ENCODE measurements at places on chromosomes 13 and 19.

GRCh38 chr19:4414800-4415321 lies 12.4 kb downstream of the CHAF1A start:
- no peak for DNase-seq

DNA sequence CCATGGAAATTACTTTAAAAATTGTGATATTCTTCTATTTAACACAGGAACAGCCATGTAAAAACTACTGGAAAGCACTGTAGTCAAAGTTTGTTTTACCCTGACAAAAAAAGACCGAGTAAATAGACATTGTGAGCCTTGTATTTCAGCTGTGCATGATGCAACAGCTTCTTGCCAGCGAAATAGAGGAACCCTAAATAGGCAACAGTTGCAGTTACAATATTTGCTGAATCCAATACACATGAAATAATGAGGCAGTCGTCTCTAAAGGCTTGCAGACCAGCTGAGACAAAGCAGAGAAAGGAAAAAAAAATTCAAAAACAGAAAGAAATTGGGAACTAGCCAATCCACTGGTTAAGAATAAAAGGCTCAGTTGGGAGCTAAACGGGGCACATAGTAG lies 1001.1 kb downstream of the OLFM4 start:
- no peak for DNase-seq

GRCh38 chr19:10289167-10289835 lies 451 bp upstream of the ICAM5 start:
- no peak for DNase-seq

DNA sequence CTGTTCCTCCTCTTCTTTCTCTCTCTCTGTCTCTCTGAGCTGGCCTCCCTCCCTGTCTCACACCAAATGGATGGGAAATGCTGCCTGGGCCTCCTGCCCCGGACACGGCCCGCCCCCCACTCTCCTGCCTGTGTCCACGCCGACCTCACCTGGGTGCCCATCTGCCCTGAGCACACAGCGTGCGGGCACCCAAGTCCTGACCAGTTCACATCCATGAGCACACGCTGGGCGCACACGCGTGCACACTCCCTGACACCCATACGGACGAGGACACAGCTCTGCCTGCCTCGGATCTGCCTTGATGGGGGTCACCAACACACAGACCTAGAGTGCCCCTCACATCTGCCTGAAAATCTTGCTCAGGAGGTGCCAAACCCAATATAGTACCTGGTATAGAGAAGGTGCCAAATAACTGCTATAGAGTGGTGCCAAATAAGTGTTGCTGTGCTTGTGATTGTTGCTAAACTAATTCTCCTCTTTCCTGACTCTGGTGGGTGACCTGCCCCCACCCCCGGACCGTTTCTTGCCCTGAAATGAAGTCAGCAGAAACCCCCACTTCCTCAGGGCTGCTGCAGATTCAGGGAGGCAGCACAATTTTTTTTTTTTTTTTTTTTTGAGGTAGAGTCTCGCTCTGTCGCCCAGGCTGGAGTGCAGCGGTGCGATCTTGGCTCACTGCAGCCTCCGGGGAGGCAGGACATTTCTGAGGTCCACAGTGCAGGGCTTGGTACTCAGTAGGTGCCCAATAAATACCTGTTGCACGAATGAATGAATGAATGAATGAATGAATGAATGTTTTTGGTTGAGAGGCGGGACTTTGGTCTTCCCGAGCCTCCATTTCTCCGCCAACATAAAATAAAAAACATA lies 4.6 kb downstream of the NFIC start:
- no peak for DNase-seq

DNA sequence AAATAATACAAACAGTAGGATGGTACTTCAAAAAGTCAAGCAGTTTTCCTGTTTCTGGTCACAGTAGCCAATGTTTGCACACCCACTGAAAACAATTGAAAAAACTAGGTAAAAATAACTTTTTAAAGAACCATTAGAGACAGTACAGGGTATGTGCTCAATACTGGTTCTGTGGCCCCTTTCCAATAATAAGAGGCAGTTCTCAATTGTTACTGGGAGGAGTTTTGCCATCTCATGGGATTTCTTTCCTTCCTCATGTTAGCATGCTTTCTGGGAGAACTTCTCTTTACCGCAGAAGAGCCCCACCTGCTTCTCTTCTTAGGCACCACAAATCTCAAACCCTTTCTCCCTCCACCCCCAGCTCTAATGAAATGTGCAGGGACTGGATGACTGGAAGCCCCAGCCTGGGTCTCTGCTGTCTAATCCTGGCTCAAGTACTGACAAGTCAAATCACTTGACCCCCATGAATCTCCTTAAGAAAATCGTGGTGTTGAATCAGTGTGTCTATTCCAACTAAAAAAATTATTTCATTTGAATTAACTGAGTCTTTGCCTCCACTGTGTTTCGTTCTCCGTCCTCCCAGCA lies 14.6 kb downstream of the METTL21C start:
- no peak for DNase-seq

- DNase-seq: no peak
Measured at GRCh38 chr13:106628936-106629659, 61.2 kb upstream of the ARGLU1 start.

DNA sequence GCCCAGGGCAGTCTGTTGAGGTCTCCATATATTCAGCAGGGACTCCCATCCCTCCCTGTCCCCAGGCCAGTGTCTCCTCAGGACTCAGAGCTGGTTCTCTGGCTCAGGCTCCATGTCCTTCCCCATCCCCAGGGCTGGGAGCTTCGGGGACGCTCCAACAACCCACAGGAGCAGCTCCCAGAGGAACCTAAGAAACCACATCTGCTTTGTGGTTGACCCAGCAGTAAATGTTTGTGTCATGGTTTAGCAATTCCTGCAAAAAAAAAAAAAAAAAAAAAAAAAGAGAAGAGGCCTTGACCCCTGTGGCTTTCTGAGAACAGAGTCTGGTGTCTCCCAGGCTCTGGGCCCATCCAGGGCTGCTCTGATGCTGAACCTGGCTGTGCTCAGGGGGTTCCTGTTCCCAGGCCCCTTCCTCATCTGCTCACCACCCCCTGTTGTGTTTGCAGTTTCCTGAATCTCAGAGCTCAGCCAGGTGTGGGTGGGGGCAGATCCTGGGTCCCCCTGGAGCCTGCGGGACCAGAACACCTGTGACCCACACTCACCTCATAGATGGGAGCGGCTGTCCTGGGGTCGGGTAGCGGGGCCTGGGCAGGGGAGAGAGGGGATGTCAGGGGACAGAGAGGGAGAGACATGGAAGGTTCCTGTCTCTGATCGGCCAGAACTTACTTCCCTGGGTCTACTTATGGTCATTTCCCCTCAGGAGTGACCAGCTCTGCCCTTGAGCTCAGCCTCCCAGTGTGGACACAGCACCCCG lies 25.2 kb upstream of the CEACAM1 start:
- no peak for DNase-seq

- no peak for DNase-seq
Measured at GRCh38 chr13:22276616-22277015, 605.7 kb downstream of the FGF9 start.

DNA sequence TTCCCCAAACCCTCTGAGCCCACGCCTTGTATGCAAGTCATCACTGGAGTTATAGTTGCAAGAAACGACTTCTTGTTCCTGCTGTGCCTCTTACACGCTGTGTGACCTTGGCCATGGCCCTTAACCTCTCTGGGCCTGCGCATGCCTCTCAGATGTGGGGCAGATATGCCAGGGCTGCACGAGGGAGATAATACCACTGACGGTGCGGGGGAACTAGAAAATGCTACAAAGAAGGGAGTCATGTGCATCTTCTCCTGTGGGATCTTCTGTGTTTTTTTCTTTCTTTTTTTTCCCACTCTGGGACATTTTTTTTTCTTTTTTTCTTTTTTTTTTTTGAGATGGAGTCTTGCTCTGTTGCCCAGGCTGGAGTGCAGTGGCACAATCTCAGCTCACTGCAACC lies 4.3 kb upstream of the SAMD1 start:
- DNase-seq: no peak

GRCh38 chr13:94419304-94419924 lies 60.1 kb downstream of the DCT start:
- DNase-seq: no peak

GRCh38 chr19:40464059-40465024 lies 1.2 kb downstream of the BLVRB start:
- DNase-seq: peak; percentile 69

- no peak for DNase-seq
Measured at GRCh38 chr13:61111529-61111928, 304.1 kb downstream of the PCDH20 start.

GRCh38 chr19:903266-903797 lies 9.7 kb downstream of the R3HDM4 start:
- DNase-seq: no peak

DNA sequence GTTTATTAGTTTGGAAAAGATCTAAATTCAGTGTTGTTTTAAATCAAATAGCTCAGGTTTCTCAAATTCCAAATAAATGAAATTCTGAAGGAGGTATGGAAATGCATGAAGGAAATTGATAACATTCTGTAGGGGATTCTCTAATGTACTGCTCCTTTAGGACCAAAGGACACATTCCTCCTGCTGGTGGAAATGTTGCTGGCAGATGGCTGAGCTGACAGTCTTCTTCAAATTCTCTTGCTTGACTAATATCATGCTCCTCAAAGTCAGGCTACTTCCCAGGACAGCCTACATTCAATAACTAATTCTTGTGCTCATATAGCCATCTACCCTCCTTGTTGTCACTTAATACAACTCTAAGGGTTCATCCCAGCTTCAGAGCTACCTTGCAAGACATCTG lies 1118.5 kb downstream of the PCDH9 start:
- no peak for DNase-seq

- no peak for DNase-seq
Measured at GRCh38 chr19:13010992-13011652, 15.8 kb downstream of the NFIX start.

GRCh38 chr19:55145232-55145631 lies 3.8 kb downstream of the TNNT1 start:
- no peak for DNase-seq

GRCh38 chr19:42317535-42317934 lies 4.4 kb downstream of the TMEM145 start:
- DNase-seq: no peak

GRCh38 chr13:113851480-113851803 lies 12.4 kb downstream of the GAS6 start:
- DNase-seq: no peak

GRCh38 chr19:16608290-16608739 lies 19.7 kb downstream of the MED26 start:
- peak; percentile 83 for DNase-seq

GRCh38 chr13:29562786-29563438 lies 32.6 kb downstream of the SLC7A1 start:
- DNase-seq: no peak

- no peak for DNase-seq
Measured at GRCh38 chr19:48182434-48182833, 12.0 kb downstream of the ZSWIM9 start.

DNA sequence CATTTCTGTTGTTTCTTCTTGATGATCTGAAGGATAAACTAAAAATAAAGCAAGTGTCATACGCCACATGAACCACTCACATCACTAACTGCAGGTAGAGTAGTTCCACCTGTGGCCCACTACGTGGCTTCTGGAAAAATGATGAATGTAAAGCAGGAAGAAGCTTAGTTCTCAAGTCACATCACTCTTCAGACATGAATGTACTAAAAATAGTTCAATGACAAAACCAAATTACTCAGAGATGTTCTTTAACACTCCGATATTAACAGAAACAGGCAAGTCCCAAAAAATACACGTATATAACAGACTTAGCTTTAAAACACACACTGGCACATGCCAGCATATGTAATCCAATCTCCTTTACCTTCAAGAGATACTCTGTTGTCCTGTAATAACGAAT lies 21.6 kb downstream of the RAB20 start:
- no peak for DNase-seq

DNA sequence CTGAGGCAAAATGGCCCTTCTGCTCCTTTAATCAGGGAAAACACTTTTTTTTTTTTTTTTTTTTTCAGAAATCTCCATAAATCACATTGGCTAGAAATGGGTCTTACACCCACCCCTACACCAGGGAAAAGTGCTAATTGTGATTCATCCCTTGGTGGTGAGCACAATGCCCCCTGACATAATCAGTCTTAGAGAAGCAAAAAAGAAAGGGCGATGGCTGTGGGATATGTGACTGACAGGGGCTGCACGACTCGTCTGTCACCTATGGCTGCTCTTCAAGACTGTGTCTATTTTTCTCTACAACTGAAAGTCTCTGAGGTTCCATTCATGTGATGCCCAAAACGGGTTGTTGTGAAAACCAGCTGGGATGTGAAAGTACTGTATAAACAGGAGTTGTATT lies 3.6 kb upstream of the GPC6 start:
- DNase-seq: no peak

DNA sequence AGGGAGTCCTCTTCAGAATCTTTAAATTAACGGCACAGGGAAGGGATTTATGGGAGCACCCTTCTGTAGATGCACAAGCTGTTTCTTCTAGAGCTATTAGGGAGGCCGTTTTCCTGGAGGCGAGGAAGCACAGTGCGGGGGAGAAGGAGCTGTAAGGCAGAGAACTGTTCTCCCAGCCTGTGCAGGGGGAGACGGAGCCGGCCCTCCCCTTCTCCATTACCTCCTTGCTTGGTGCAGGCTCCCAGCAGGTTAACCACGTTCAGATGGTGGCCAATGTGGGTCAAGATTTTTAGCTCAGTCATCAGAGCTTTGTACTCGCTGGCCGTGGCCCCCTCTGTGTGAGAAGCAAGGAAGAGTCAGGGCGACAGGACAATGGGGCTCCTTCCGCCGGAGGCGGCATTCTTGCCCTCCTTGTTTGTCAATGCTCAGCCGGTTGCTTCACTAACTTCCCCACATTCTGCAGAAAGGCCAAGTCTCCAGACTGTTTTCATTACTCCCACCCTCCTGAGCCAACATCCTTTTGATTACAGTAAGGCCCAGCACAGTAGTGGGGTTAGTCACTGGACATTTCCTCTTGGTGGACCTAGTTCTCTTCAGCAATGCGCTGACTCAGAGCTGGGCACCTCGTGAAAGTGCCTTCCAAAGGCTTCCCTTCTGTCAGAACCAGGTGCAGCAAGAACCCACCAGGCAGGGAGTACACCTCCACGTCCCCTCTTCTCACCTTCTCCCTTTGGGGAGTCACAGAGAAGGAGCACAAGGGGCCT lies 165.4 kb downstream of the FLT1 start:
- no peak for DNase-seq

DNA sequence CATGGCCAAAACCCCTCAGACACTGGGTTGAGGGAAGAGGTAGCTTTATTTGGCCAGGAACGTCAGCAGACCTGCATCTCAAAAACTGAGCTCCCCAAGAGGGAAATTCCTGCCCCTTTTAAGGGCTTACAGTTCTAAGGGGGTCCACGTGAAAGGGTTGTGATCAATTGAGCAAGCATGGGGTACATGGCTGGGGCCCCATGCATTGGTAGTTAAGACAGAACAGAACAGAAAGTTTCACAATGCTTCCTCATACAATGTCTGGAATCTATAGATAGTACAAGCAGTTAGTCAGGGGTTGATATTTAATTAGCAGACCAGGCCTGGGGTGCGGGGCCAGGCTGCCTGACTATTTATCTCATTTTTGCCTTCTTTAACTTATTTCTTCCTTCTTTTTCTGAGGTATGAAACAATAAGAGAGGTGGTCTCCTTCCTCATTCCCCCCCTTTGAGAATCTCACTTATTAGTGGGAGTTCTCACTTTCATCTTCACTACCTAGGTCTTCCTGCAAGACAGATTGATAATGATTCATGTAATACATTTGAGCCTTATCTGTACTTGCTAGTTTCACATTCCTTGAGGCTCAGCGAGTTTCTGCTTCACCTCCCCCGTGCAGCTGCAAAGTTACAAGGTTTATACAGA lies 84.8 kb downstream of the SLC25A15 start:
- DNase-seq: no peak

- no peak for DNase-seq
Measured at GRCh38 chr19:33470686-33471085, 50.9 kb downstream of the PEPD start.

GRCh38 chr13:98110749-98111148 lies 32.1 kb upstream of the FARP1 start:
- DNase-seq: no peak
